ENCODE measurements at places on chromosomes 5 and 9.
A peak's percentile ranks its signal among the peaks of the same experiment; 100 is the strongest.

DNA sequence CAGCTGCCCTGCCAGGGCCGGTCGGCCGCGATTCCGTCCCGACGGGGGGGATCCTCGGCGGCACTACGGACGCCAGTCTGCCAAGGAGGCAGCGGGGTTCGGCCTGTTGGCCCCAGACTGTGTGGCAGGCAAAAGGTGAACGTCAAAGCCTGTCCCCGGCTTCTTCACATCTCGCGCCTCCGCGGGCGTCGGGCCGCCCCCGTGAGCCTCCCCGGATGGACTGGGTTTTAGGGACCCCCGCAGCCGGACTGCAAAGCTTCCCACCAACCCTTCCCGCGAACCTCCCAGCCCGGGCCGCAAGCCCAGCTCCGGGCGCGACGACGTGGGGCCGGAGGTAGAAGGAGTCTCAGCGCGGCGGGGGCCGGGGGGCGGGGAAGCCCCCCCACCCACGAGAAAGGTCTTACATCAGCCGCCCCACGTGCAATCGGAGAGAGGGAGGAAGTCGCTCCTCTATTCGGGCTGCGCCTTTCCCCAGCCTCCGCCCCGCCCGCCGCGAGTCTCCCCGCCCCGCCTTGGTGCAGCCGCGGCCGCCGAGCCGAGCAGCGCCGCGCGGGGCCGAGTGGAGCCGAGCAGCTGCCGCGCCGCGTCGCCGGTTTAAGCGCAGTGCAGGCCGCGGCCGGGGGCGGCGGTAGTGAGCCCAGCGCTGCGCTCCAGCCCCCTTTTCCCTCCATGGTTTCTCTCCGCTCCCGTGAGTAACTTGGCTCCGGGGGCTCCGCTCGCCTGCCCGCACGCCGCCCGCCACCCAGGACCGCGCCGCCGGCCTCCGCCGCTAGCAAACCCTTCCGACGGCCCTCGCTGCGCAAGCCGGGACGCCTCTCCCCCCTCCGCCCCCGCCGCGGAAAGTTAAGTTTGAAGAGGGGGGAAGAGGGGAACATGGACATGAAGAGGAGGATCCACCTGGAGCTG is at the start of gene ANP32B:
Gene ANP32B, plus strand, starts transcription at position 659 of the 906 bp plus-strand sequence. Its CDS starts 215 bp downstream, at position 874.
- peak; percentile 97 for DNase-seq

DNA sequence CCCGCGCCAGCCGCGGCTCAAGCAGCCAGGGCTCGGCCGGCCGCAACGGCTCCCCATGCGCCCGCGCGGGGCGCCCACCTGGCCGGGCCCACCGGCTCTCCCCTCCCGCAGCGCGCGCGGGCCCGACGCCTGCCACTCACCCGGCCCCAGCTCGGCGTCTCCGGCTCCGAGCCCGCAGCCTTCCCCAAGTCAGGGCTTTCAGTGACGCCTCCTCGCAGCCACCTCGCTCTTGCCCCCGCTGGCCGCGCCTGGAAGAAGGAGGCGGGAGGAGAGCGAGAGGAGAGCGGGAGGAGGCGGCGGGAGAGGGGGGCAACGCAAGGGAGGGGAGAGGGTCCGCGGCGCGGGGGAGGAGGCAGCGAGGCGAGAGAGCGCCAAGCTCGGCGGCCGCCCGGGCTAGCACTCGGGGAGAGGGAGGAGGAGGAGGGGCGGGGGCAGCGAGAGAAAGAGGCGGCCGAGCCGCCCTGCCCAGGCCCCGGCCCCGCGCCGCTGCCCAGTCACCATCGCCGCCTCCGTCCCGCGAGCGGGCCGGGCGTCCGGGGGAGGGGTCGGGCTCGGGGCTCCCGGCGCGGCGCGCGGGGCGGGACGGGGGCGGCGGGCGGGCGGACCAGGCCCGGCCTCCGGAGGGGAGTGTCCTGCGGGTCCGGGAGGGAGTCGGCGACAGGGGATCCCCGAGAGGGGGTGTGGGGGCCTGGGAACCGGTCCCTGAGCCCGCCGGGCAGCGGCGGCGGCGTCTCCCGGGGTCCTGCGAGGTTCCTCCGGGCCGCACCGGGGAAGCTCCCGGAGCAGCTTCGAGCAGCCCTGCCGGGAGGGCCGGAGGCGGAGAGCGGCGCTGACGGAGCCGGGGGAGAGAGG is at the start of gene LHFPL2:
Gene LHFPL2, minus strand, starts transcription at position 414 of the 852 bp plus-strand sequence. CDS start 138,559 bp downstream, outside the sequence.
- DNase-seq, result peak; percentile 4

DNA sequence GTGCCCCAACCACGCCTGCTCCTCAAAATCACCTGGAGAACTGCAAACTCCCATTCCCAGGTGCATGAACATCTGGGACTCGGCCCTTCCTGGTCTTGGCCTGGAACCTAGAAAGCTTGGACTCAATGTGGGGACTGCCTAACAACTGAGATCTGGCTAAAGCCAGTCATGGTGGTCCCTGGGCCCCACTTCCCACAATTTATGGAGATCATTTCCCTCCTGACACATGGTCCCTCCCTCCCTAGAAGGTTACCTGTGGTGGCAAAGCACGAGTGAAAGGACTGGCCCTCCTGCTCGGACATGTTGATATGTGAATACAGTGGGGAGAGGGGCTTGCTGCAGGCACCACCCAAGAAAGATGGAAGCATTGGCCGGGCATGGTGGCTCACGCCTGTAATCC is 18.8 kb downstream of the BICD2 start:
- no peak for DNase-seq

GRCh38 chr5:101102506-101102905 is 199.4 kb upstream of the ST8SIA4 start:
- DNase-seq, result no peak

DNA sequence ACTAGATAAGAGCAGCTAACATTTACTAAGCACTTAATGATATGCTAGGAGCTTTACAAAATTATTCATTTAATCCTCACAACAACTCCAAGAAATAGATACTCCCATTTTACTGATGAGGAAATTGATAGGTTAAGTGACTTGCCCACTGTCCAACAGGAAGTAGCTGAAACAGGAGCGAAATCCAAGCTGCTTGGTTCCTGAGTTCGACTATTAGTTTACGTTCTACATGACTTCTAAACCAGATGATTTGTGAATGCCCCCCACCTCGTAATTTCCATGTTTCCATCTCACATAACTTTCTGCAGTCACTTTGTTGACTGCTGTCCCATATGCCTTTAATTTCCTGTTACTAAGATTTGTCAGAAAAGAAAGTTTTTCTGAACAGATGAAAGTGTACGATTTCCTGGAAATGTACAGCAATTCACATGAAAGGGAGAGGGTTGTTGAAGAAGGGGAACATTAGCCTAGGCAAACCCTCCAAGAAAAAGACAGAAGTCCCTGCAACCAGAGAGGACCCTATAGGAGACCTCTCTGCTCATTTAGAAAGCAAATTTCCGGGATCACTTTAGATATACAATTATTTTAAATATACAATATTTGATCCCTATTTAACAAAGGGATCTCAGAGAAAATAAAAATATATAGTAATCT is 279.1 kb upstream of the EFNA5 start:
- no peak for DNase-seq

GRCh38 chr9:134936346-134937163 is 18.8 kb upstream of the FCN1 start:
- no peak for DNase-seq

DNA sequence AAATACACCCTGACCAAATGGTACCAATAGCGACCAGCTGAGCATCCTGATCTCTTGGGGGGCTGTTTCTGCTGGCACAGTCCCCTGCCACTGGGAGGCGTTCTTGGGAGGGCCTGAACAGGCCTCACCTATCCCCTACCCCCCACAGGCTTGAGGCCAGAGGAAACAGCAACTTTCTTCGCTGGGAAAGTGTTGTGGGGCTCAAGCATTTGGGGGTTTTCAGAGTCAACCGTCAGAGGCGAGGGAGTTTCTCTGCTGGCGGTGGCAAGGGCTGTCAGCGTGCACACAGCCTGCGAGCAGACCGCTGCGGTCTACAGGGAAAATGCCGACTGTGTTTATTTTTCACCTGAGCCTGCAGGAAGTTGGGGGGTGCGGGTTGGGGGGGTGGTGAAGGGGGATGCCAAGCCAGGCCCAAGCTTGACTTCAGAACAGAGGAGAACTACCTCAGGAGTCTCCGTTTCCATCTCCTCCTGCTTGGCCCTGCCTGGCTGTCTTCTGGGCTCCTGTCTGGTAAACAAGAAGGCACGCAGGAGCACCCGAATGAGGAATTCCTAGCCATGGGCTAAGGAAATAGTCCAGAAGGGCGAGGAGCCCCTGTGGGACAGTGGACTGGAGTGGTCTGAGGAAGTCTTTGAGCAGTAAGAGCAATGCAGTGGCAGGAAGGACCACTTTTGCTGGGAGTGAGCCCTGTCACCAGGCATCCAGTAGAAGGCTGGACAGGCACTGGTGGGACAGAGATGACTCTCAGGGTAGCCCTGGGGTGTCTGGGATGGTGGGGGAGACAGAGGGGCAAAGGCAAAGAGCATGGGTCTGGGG is 18.1 kb downstream of the TCF7 start:
- DNase-seq, result peak; percentile 88

DNA sequence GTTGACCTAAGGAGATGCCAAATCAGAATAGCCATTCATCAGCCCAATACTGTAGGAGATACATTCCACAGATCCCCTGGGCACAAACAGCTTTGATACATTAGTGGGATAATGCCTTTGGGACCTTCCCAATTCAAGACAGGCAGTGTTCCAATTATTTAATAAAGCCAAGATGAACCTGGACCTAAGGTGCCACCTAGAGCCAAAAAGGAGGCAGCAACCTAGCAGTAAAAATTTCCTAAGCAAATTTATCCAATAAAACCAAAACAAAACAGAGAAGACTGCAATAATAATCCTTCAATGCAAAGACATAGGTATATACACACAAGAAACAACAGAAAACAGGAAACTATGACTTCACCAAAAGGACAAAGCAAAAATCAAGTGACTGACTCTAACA is 253.0 kb downstream of the HINT1 start:
- no peak for DNase-seq

DNA sequence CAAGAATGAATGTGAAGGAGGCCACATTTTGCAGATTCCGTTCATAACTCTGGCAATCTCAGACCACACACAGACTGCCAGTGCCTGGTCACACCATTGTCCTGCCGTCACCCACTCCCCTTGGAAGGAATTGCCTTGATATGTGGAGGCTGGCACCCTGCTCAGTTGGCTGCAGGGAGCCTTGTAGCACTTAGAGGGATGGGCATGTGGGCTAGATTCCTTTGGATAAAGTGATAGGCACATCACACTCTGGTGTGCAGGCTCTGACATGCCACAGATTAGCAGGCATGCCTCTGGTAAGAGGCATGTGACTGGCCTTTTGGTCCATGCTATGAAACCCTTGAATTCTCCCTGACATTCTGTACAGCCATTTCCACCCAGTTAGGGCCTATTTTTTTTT is 254.6 kb upstream of the PIK3R1 start:
- DNase-seq, result no peak

- DNase-seq, result no peak
Observed at GRCh38 chr9:86034863-86035734, 64.3 kb downstream of the GOLM1 start.

DNA sequence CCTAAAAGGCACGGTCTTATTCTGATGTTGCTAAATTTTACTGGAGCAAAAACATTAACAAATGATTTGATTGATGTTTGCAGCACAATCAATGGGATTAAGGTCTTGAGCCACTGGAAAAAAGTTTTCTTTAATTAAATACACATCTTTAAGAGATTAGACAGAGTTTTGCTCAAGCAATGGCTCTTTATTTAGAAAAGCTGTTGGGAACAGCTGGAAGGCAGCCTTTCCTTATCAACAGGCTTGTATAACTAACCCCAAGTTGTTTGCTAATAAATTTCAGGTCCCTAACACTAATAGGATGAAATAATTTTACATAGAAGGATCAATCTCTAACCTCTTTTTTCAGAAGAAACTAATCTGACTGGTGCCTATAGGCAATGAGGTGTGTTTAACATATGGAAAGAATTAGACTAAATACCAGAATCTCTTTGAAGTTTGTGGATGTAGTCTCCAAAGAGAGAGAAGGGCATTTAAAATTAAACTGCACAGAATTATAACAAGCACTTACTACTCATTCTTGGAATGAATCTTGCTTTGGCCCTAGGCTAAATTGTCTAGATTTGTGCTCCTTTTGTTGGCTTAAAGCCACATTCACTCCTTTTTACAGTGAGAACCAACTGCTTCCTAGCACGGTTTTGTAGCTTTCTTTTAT is 67.3 kb upstream of the TNFAIP8 start:
- no peak for DNase-seq

DNA sequence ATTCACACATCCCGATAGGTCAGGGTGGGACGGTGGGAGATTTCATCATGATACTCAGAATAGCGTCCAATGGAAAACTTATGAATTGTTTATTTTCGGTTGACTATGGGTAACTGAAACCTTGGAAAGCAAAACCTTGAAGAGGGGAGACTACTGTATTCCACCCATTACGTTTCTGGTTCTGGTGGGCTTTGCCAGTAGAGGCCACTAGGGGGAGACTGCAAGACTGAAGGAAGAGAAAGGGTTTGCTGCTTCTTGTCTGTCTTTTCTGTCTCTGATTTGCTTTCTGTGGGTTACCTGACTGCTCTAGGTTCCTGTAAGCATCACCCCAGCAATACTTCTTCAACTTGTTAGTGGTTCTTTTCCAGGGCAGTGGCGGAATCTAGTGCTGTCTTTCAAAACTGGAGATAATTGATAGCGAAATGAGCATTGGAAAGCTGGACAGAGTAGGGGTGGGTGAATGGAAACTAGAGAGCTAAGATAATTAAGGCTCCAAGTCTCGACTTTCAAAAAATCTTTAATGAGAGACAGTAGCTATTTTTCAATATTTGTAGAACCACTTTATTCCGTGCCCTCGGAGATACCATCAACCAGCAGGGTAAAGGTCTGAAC is 27.0 kb downstream of the GRIN3A start:
- peak; percentile 8 for DNase-seq
